AG10803 (cell line): ENCODE measurements at places on chromosomes 7 and 10.

GRCh38 chr7:129041142-129042085, 13.5 kb downstream of the TNPO3 start:
- no peak for DNase-seq

DNA sequence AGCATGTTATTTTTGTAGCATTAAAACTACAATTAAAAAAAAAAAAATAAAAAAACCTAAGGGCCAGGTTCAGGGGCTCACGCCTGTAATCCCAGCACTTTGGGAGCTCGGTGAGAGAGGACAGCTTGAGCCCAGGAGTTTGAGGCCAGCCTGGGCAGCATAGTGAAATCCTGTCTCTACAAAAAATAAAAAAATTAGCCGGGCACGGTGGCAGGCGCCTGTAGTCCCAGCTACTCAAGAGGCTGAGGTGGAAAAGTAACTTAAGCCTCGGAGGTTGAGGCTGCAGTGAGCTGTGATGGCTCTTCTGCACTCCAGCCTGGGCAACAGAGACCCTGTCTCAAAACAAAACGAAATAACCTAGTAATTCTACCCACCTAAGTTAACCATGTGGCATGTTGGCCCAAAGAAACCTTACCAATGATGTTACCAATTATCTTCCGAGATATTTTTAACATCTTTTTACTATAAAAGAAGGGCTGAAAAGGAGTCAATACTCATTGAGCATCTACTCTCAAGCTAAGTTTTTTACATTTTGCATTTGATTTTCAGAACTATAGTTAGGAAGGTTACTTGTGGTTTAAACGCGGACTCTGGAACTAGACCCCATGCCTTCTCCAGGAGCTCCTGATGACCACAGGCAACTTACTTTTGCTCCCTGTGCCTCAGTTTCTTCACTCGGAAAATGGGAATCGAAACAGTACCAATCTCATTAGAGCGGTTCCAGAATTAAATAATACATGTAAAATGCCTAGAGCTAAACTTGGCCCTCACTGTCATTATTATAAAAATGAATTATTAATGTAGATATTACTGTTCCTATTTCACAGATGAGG, 1.4 kb downstream of the ITGB1 start:
- no peak for DNase-seq

DNA sequence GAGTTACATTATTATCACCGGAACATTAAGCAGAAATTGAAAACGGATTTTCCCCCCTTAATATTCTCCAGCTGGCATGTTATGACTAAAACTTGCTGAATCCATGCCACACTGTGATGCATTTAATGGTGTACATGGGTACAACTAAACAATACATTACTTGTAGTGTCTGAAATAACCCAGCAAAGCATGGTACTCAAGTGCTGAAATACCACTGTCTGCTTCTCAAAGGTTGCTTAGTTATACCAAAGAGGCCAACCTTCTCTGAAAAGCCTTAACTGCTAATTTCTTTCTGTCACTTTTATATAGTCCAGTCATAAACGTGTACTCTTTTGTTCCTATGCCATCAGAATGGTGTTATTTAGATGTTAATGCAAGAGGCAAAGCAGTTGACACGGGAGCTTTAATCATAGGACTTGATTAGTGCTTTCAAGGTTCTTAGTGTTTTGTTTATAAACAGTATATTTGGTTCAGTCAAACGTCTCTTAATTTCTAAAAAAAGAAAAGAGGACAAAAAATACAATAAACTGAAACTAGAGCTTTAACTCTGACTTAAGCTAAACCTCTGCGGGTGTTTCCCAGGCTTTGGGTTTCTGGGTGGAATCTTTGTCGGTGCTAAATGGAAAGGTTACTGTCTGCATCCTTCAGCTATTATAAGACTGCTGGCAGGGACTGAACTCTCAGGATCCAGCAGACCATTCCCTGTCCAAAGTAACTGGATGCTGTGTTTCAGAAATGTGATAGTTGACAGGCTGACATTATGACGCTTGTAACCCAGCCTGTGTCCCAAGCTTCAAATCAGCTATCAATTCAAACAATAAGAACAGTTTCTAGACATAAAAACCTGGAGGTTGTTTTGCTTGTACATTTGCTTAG, 202.6 kb downstream of the PPP1R3A start:
- no peak for DNase-seq

DNA sequence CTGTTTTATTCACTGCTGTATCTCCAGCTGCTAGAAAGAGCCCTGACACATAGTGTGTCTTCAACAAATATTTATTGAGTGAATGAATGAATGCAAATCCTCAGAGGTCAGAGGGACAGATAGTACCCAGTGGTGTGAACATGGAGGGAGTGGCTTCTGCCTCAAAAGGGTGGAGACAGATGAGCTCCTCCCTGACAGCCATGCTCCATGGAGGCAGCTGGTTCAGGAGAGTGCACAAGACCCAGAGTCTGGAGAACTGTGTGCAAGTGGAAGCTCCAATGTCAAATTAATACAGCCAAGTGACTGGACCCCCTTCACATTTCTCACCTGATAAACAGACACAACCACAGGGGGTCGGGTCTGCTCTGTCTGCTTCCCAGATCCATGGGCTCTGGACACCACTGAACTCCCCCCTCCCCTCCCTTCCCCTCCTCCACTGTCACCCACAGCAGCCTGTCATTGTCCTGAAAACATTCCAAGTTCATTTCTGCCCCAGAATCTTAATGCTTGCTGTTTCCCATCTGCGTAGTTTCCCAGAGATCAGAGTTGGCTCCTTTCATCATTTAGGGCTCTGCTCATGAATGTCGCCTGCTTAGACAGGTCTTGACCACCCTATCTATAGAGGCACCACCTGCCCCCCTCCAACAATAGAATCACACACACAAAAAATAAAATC, 312.9 kb upstream of the PODXL start:
- no peak for DNase-seq

DNA sequence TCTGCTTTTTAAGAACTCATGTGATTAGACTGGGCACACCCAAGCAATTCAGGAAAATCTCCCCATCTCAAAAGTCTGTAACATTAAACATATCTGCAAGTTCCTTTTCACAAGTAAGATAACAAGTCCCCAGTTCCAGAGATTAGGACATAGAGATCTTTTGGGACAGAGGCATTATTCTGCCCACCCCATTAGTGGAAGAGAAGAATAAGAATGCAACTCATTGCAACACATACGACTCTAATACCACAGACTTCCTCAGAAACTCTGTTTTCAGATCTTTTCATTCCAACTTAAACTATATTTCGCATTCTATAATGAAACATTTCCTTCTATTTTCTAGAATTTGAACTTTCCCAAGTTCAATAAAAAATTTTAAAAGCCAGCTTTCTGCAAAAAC, 137.7 kb downstream of the SEMA3C start:
- peak; percentile 47 for DNase-seq

DNA sequence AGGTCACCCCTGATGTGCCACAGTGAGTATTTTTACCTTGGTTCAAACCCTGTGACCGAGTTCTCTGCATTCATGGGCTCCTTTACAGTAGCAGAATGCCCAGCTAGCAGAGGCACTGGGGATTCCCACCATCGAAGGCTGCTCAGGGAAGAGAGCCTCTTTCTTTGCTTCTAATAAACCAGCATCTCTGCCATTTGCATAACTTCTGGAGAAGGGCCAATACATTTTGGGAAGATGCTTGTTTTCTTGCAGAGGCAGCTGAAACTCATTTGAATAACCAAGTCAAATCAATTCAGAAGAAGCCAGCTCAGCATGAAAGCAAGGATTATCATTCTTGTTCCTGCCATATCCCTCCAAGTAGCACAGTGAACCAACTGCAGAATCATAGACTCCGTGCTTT, 82.9 kb upstream of the WDR11 start:
- DNase-seq = no peak

DNA sequence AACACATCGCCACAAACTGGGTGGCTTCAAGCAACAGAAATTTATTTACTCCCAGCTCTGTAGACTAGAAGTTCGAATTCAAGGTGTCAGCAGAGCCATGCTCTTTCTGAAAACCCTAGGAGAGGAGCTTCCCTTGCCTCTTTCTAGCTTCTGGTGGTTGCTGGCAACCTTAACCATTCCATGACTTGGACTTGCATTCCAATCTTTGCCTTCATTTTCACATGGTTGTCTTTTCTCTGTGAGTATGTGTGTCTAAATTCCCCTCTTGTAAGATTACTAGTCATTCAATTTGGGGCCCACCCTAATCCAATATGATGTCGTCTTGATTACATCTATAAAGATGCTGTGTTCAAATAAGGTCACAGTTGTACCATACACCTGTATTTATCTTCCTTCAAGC, 65.9 kb upstream of the PRKG1 start:
- peak; percentile 54 for DNase-seq

GRCh38 chr10:89651205-89651915, 6.3 kb upstream of the PANK1 start:
- no peak for DNase-seq

GRCh38 chr10:71383972-71384687, 12.6 kb upstream of the CDH23 start:
- DNase-seq = peak; percentile 29

DNA sequence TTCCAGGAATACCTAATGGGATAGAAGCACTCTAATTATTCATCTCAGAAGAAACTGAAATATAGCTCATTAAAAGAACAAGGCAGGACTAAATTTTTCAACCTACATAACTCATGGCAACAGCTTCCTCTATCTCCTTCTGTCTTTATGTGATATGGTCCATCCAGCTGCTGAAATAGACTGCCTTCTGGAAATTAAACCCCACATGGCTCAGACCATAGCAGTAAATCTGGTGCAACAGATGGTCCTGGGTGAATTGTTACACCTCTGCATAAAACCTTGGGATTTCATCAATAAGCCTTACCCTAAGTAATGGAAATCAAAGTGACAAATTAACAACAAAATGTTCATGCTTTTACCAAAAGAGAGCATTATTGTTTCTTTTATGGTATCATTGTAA, 205.6 kb upstream of the CSTF2T start:
- DNase-seq = no peak

- peak; percentile 17 for DNase-seq
Measured at GRCh38 chr7:25289518-25289917, 61.2 kb upstream of the NPVF start.

GRCh38 chr7:120658516-120658915, 199.4 kb downstream of the TSPAN12 start:
- no peak for DNase-seq

GRCh38 chr10:43076311-43076875, 476 bp upstream of the RET start:
- DNase-seq = no peak

- no peak for DNase-seq
Measured at GRCh38 chr10:74691164-74691563, 135.2 kb upstream of the KAT6B start.

DNA sequence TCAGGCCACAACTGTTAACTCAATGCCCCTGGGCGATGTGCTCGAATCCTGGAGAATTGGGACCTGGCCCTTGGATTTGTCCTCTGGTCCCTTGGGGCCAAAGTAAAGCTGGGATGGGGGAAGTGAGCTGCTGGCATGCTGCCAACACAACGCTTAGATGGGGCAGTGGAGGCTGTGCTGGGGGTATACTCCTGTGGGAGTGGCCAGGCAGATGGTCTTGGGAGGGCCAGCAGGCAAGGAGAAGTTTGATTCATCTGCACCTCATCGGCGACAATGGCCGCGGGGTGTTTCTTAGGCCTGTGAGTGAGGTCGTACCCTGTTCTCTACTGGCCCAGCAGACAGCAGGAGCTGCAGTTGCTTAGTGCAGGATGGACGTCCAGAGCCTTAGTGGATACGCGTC, 139.0 kb upstream of the MTPN start:
- no peak for DNase-seq

GRCh38 chr7:43550427-43550826, 32.5 kb upstream of the STK17A start:
- no peak for DNase-seq

- DNase-seq = no peak
Measured at GRCh38 chr10:24237801-24238395, 29.0 kb downstream of the KIAA1217 start.

- DNase-seq = no peak
Measured at GRCh38 chr7:84914598-84914997, 272.3 kb downstream of the SEMA3D start.

DNA sequence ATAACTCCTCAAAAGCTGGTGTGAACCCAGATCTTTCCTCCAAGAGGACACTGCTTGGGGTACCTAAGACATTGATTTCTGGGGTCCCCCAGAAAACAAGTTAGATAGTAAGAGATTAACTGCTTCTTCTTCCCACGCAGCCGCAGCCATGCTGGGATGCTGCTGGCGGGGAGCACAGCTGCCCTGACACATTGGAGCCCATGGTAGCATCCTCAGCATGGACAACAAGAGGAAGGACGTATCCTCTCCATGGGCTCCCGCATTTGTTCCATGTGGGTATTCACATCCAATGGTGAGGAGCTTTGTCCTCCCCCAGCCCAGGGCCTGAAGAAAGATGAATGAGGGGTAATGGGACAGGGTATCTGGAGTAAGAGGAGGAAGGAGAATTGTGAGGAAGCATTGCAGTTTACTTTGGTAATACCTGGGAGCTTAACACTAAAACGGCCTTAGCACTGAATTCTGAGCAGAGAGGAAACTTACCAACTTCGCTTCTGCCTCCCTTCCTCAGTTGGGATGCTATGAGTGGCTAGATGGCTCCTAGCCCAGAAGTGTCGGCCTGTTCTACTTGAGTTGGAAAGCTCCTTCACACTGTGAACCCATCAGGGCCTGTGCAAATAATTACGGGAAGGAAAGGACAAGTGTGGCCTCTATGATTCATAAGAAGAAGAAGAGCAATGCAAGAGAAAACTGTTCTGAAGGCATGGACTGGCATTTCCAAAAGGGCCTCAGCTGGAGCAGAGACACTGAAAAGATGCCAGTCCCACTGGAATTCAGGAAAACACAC, 43.9 kb downstream of the C10orf120 start:
- DNase-seq = no peak

- DNase-seq = peak; percentile 75
Measured at GRCh38 chr7:138738551-138739335, 37.6 kb upstream of the SVOPL start.

- peak; percentile 93 for DNase-seq
Measured at GRCh38 chr10:13924040-13924725, 337.4 kb downstream of the PRPF18 start.

DNA sequence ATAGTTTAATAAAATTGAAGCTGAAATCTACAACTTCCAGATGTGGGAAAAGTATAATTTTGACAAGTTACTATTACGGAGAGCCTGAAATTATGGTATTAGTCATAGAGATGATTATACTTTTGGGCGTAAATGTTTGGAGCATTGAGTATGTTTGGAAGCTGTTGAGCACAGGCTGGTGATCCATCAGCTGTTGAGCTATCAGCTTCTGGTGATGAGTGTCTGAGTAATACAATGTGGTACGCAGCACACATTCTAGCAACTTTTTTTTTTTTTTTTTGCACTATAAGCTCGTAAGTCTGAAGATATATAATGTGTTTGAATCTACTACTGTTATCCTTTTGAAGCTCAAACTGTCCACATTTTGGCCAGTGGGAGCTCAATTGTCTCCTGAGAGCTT, 123.4 kb downstream of the ATE1 start:
- peak; percentile 91 for DNase-seq

GRCh38 chr7:71633551-71634008, 501.6 kb downstream of the GALNT17 start:
- DNase-seq = peak; percentile 92

GRCh38 chr7:157273208-157274093, 63.4 kb upstream of the DNAJB6 start:
- DNase-seq = peak; percentile 69
